ENCODE measurements at places on chromosomes 1 and 21.

GRCh38 chr1:203028067-203028783 lies 1.9 kb downstream of the PPFIA4 start:
- DNase-seq, result no peak

GRCh38 chr1:221337106-221337505 lies 404.8 kb downstream of the DUSP10 start:
- no peak for DNase-seq

DNA sequence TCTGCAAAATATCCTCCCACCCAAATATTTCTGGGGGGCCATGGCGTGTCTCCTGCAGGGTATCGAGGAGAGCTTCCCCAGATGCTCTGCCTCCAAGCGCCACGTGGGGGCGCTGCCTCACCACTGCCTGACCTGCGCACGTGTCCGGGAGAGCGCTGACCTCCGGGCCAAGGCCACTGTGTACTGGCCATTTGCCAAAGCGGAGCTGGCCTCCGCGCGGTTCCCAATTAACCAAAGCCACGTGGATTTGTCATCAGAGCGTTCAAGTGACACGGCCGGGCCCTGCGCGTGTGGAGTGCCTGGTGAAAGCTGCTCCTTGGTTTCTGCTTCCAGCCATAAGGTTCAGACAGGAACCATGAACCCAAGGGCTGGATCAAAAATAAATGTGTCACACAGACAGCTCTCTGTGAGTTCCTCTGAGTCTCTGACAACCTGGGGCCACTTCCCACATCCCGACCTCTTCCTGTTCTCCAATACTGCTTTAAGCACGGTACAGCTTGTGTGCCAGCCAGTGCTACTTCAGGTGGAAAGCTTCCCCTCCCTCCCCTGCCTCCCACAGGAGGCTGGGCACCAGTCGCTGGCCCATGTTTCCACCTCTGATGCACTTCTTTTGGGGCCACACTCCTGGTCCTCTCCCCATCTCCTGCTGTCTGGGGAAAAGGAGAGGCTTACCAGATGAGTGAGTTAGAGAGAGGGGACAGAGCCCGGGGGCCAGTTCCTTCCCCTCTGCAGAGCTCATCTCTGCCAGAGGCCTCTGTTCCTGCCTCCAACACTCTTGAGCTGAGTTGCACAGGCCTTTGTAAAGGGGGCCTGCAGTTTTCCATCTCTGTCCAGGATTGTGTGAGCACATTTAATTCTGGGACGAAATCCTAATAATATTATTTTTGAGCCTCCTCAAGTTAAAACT lies 26.1 kb downstream of the ZP4 start:
- DNase-seq, result no peak

- DNase-seq, result no peak
Measured at GRCh38 chr1:1082239-1082775, 8.2 kb upstream of the RNF223 start.

DNA sequence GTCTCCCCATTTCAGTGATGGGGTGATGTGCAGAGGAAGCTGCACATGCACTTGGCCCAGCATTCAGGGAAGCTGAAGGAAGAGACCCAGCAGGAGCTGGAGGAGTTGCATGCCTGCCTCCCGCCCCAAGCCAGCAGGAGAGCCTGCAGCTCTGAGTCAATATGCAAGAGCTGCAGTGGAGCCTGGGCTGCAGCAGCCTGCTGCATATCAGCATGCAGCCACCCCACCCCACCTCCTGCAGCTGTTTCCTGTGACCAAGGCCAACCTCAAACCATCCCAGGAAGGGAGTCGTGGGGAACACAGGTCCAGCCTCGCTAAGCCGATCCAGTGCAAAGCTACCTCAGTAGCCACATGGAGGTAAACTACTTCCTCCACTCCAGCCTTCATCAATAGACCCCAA lies 18.9 kb downstream of the AGT start:
- DNase-seq, result no peak

GRCh38 chr1:197399755-197400521 lies 131.9 kb downstream of the CRB1 start:
- peak; percentile 2 for DNase-seq

DNA sequence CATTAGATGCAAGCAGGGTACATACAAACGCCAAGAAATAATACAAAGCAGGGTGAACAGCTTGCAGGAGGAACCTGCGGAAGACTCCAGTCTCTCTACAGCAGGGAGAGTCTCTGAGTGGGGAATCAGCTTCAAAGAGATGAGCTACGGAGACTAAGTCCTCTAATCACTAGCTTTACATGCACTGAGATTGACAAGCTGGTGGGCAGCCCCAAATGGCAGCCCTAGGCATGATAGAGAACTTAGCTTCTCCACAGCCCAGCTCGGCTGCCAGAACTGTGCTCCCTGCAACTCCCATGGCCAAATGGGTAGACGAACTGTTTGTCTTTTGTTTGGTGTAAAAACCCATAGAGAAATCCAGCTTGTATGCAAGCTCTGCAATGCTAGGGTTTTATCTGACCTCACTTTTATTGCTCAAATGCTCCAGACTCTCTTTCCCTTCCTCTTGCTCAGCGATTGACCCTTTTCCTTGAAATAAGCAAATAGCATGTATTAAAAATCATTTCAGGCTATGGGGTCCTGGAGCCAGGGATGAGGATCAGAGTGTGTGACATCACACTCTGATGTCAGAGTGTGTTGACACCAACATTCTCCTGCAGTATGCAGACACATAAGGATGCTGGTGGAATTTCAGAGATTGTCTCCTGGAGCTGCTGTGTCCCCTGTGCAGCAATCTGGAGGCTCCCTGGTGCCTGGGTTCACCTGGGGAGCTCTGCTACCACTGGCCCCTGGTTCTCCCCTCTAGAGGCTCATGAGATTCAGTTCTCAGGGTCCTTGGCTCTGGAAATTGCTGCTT lies 238.5 kb downstream of the TTLL7 start:
- no peak for DNase-seq

DNA sequence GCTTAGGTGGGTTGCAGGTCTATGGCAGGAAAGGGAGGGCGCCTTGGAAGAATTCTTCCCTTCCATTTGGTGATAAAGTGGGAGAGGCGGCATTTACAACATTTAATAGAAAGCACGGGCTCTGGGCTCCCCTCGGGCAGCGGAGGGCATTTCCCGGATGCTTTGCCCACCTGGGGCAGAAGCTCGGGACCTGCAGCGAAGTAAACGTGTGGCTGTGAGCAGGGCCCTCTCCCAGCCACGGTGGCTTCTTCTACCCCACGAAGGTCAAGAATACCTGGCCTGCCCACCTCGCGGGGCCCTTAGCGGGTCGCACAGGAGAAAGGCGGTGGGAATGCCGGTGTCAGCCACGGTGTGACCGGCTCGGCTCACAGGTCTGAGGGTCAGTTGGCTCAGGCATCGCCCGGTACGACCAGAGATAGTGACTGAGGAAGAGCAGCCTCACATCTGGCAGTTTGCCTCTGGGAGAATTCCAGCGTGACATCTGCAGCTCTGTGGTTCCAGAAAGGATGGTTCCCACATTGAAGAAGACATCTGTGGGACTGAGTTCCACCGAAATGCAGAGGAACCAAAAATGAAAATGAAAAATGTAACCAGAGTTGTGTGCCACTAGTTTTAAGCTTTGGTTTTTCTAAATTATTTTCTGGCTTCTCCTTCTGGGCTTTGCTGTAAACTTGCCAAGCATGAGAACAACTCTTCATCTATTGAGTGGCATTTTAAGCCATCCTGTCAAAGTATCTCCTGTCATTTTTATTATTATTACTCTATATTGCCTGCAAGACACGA lies 720 bp upstream of the F3 start:
- DNase-seq, result no peak

DNA sequence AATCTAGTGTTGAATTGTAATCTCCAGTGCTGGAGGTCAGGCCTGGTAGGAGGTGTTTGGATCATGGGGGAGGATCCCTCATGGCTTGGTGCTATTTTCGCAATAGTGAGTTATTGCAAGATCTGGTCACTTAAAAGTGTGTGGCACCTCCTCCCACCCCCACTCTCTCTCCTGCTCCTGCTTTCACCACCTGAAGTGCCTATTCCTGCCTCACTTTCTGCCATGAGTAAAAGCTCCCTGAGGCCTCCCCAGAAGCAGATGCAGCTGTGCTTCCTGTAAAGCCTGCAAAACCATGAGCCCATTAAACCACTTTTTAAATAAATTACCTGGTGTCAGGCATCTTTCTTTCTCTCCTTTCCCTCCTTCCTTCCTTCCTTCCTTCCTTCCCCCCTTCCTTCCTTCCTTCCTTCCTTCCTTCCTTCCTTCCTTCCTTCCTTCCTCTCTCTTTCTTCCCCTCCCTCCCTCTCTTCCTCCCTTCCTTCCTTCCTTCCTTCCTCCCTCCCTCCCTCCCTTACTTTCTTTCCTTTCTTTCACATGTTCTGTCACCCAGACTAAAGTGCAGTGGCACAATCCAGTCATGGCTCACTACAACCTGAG lies 172.4 kb downstream of the C1orf21 start:
- no peak for DNase-seq

DNA sequence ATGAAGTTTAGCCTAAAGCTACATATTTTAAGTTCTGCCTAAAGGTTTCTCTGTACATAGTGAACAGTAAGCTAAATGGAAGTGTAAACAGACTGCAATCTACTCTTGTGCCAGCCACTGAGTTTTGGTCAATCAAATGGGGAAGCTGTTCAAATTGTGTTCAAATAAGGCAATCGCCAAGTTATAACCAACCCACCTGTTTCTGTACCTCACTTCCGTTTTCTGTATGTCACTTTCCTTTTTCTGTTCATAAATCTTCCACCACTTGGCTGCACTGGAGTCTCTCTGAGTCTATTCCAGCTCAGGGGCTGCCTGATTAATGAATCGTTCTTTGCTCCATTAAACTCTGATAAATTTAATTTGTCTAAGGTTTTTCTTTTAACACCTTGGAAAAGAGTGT lies 10.8 kb upstream of the THEM4 start:
- no peak for DNase-seq

GRCh38 chr1:51789342-51789741 lies 89.2 kb downstream of the NRDC start:
- DNase-seq, result no peak

DNA sequence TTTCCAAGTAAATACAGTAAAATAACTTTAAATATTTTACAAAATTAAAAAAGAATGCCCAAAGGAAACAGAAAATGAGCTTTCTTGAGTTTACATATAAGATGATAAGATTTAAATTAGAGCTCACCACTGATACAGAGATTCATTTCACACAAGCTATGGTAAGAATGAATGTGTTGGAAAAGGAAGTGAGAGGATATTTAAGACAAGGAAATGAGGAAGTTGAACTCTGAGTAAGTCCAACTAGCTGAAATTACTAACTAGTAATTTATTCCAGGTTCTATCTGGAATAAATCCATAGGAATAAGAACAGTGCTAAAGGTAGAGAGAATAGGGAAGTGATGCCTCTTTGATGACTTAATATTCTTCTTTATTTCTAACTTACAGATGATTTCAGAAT lies 42.4 kb downstream of the FNBP1L start:
- DNase-seq, result no peak

- DNase-seq, result no peak
Measured at GRCh38 chr1:243806310-243806709, 43.7 kb downstream of the AKT3 start.

DNA sequence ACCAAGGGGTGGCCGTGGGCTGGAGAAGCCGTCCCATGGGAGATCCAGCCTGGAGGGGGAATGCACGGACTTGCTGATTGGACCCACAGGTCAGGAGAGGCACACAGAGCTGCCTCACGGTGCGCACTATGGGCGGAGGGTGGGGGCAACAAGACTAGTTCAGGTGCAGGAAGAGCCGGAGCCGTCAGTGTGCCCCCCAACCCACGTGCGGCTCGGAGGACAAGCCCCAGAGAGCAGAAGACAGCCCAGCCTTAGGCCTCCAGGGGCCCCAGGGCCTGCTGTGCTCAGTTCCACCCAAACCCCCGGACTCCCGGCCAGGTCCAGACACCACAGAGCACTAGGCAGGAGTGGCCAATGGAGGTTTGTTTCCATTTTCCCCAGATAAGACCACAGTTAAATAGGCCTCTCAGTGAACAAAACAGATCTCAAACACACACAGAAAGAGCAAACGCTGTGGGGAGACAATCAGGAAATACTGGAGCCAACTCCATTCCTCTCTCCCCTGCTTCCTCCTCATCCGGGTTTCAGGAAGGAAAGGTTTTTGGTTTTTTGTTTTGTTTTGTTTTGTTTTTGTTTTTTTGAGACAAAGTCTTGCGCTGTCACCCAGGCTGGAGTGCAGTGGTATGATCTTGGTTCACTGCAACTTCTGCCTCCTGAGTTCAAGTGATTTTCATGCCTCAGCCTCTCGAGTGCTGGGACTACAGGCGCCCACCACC lies 84.2 kb downstream of the ADSS2 start:
- no peak for DNase-seq

DNA sequence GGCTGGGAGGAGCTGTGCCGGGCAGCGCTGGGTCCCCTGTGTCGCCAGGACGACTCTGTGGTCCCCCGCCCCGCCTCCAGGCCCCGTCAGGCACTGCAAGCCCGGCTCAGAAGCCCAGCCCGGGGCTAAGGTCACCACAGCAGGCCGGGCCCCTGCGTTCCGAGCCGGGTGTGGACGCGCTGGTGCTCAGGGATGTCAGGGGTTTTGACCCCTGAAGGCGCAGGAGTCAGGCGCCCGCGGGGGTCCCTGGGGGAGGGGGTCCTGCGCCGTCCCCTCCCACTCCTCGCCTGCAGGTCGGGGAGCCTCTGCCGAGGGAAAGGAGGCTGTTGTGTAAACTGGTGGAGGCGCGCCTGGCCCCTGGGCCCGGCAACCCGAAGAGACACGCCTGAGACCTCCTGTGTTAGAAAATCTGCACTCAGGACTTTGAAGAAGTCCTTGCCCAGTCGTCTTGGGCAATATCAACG lies 23.7 kb upstream of the TMEM54 start:
- no peak for DNase-seq

DNA sequence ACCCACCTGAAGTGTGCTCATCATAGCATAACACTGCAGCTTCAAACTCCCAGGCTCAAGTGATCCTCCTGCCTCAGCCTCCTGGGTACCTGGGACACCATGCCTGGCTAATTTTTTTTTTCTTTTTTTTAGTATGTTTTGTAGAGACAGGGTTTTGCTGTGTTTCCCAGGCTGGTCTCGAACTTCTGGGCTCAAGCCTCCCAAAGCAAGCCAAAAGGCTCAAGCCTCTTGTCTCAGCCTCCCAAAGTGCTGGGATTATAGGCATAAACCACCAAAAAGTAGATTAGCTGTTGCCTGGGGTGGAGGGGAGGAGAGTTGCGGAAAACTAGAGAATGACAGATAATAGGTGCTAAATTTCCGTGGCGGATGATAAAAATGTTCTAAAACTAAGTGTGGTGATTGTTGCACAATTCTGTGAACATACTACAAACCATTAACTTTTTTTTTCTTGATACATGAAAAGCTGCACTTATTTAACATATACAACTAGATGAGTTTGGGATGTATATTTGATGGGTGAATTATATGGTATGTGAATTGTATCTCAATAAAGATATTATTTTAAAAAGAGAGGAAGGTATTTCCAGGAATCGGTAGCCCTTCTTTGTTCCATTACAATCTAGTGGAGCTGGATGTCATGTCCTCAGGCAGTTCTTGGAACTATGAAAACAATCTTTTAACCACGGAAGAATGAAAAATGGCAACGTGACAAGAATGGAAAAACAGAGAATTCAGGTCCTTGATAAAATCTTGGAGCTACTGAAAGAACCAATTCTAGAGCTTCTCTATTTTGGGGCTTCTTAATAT lies 27.3 kb upstream of the MED18 start:
- no peak for DNase-seq

GRCh38 chr1:231016966-231017365 lies 23.1 kb downstream of the FAM89A start:
- DNase-seq, result no peak

Data from stimulated activated CD4-positive, alpha-beta T cell treated with anti-CD3 and anti-CD28 coated beads, Interleukin-2, amount 100 ng/mL, for 4 hours (primary cell).